MM.1S (cell line): ENCODE measurements at places on chromosomes 3 and 15.

GRCh38 chr3:186220911-186221645 lies 112.2 kb upstream of the ETV5 start:
- H3K27ac ChIP-seq = no peak overlapping the region
- no peaks in the 10 kb centered on the region for H3K27me3 ChIP-seq
- no peaks in the 10 kb centered on the region for H3K36me3 ChIP-seq
- no peak for DNase-seq

GRCh38 chr15:90633360-90633759 lies 83.8 kb upstream of the BLM start:
- no peak overlapping the region for H3K4me3 ChIP-seq
- no peaks in the 10 kb centered on the region for H3K4me1 ChIP-seq
- no peak overlapping the region for H3K27ac ChIP-seq
- no peaks in the 10 kb centered on the region for H3K27me3 ChIP-seq

- H3K4me3 ChIP-seq = no peak overlapping the region
- H3K27ac ChIP-seq = no peak overlapping the region
- H3K4me1 ChIP-seq = no peaks in the 10 kb centered on the region
Observed at GRCh38 chr3:194931865-194932264, 246.2 kb downstream of the FAM43A start.

- DNase-seq = no peak
- H3K36me3 ChIP-seq = no peaks in the 10 kb centered on the region
- no peaks in the 10 kb centered on the region for H3K27me3 ChIP-seq
- no peaks in the 10 kb centered on the region for H3K4me1 ChIP-seq
Observed at GRCh38 chr3:6526861-6527260, 334.1 kb upstream of the GRM7 start.

DNA sequence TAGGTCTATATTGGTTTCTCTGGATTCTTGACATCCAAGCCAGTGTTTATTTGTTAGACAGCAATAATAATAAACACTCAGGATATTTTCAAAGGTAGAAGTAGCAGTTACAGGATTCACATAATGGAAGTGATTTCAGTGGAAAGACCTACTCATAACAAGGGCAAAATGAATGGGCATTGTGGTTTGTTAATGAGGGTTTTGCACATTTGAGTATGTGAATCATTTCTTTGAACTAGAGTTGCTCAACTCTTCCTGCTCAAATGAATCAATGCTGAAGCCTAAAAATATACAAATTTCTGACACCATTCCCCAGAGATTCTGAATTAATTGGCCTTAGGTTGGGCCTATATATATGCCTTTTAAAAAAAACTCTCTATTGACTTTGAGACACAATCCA lies 4.1 kb upstream of the COL6A5 start:
- H3K27ac ChIP-seq = no peak overlapping the region
- H3K4me3 ChIP-seq = no peak overlapping the region
- no peak for DNase-seq
- H3K27me3 ChIP-seq = no peaks in the 10 kb centered on the region
- H3K4me1 ChIP-seq = no peaks in the 10 kb centered on the region
- no peaks in the 10 kb centered on the region for H3K36me3 ChIP-seq

GRCh38 chr15:71437919-71438318 lies 322.6 kb downstream of the THSD4 start:
- H3K4me3 ChIP-seq = no peak overlapping the region
- H3K27ac ChIP-seq = no peak overlapping the region
- no peaks in the 10 kb centered on the region; the same call in 1 of the 2 replicates for H3K4me1 ChIP-seq
- no peaks in the 10 kb centered on the region for H3K27me3 ChIP-seq
- DNase-seq = no peak
- H3K36me3 ChIP-seq = no peaks in the 10 kb centered on the region
